ENCODE measurements at places on chromosomes 5 and 9.

DNA sequence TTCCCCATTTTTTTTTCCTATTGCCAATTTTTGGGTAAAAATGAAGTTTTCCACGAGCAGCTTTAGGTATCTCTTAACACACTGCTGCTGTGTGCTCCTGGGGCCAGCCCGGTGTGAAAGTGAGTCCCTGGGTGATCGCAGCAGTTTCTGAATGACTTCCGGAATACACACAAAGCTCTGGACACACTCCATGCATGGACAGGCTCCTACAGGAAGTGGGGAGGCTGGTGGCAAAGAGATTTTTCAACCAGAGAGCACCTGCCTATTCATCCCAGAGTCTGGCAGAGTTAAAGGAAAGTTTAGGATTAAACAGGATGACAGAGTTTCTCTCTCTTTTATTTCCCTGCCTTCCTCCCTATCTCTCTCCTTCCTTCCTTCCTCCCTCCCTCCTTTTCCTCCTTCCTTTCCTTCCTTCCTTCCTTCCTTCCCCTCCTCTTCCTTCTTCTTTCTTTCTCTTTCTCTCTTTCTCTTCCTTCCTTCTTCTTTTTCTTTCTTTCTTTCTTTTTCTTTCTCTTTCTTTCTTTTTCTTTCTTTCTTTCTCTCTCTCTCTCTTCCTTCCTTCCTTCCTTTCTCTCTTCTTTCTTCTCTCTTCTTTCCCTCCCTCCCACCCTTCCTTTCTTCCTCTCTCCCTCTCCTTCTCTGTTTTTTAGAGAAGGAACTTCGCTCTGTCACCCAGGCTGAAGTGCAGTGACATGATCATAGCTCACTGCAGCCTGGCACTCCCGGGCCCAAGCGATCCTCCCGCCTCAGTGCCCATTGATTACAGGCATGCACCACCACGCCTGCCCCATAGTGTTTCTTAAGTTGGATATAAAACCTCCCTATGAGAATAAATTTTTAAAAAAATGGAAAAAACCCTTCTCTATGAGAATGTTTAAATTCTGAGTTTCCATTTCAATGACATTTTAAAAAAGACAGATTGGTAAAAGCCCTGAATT lies 38.7 kb upstream of the UBTD2 start:
- no peak for DNase-seq

DNA sequence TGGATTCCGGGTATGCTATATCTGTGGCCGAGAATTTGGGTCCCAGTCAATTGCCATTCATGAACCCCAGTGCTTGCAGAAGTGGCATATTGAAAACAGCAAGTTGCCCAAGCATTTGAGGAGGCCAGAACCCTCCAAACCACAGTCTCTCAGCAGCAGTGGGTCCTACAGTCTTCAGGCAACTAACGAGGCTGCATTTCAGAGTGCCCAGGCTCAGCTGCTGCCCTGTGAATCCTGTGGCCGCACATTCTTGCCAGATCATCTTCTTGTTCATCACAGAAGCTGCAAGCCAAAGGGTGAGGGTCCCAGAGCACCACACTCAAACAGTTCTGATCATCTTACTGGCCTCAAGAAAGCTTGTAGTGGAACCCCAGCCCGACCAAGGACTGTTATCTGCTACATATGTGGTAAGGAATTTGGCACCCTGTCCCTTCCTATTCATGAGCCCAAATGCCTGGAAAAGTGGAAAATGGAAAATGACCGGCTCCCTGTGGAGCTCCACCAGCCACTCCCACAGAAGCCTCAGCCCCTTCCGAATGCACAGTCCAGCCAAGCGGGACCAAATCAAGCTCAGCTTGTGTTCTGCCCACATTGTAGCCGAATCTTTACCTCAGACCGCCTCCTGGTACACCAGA lies 23.0 kb downstream of the ZNF474 start:
- DNase-seq: no peak

GRCh38 chr9:127450243-127450760 lies 904 bp downstream of the RPL12 start:
- DNase-seq: peak; percentile 14

DNA sequence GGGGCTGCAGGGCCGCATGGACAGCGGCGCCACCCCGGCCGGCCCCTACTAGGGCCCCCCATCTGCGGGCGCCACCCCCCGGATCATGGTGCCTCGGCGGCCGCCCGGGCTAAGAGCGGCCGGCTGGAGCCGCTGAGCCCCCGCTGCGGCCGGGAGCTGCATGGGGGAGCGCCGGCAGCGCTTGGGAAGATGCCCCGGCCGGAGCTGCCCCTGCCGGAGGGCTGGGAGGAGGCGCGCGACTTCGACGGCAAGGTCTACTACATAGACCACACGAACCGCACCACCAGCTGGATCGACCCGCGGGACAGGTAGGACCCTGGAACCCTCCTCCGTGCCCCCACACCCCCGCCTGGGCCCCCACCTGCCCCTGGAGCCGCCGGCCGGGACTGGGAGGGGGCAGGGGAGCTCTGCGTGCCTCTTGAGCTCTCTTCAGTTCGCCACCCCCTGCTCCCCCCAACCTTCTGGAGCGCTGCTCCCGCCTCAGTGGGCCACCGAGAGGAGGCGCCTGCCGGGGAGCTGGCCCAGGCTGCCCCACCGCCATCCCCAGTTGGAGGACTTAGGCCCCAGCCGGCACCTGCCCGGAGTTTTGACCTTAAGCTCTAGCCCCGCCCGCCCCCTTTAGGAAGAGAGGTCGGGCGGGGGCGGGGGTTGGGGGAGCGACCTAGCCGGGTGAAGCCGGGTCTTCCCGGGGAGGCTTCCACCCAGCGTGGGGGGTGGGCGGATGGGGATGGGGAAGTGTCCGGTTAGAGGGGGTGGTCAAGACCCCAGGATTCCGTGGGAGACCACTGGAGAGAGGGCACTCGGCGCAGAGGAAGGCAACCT lies 730 bp downstream of the WWC1 start:
- peak; percentile 35 for DNase-seq

DNA sequence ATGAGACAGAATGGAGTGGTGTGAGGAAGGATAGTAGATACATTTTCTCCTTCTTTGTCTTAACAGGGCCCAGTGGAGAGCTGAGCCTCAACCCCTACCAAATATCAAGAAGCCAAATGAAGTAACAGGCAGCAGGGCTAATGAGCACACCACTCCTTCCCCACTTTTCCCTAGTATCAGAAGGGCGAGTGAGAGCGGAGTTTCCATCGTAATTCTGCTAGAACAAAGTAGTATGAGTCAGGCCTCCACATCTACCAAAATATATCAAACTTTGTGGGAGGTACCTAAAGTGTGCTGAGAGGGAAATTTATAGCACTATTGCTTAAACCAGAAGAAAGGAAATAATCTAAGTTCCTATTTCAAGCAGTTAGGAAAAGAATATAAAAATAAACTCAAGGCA lies 769.0 kb upstream of the RGMB start:
- no peak for DNase-seq

DNA sequence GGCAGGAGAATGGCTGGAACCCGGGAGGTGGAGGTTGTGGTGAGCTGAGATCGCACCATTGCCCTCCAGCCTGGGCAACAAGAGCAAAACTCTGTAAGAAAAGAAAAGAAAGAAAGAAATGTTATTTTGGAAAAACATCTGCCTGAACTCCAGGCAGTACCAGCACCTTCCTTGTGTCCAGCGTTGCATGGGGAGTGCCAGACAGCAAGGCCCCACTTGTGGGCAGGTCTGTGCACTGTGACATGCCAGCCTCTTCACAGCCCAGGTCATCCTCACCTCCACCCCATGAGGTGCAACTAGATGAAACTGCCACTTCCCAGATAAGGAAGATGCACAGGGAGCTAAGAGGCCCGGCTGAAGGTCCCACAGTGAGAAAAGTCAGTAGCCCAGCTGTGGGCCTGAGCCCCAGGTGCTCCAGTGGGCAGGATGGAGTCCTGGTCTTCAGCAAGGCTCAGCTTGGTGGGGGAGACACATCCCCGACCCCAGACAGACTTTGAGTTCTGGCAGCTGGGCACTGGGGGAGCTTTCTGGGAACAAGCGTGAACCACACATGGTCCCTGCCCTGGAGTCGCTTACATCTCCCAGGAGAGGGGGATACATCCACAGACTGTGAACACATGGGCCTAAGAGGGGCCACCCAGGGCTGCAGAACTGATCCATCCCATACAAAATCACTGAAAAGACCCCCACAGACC lies 146.9 kb upstream of the IER5L start:
- no peak for DNase-seq

Data from endothelial cell (in vitro differentiated cells).